Liver (tissue), 10 donors: ENCODE measurements at places on chromosomes 7 and 10. TPM values are rescaled to one million over a fixed set of nuclear protein-coding genes. Genes with fewer than 3 reads are reported as not detected.

The ZNF777 gene
- 5.7 TPM for polyA plus RNA-seq

The MYOZ1 gene
- polyA plus RNA-seq: 0.14 TPM

The TMEM176B gene
- 1,317 TPM for polyA plus RNA-seq

The PTPN20 gene
- polyA plus RNA-seq: 0.28 TPM

The GPR146 gene
- 25.4 TPM for polyA plus RNA-seq

The MINDY4 gene
- polyA plus RNA-seq: 0.93 TPM

The NOS3 gene
- 1.6 TPM for polyA plus RNA-seq

The PON3 gene
- polyA plus RNA-seq: 476 TPM

The RET gene
- polyA plus RNA-seq: 2.5 TPM

The MORN4 gene
- polyA plus RNA-seq: 3.1 TPM

The PI4K2A gene
- polyA plus RNA-seq: 4.4 TPM

The COL28A1 gene
- 0.28 TPM for polyA plus RNA-seq

The LRIT1 gene
- not detected for polyA plus RNA-seq

The ASB10 gene
- not detected for polyA plus RNA-seq

The ITIH5 gene
- 0.60 TPM for polyA plus RNA-seq

The TSPAN15 gene
- polyA plus RNA-seq: 2.0 TPM
